ENCODE measurements at places on chromosomes 3 and 15.
A peak's percentile ranks its signal among the peaks of the same experiment; 100 is the strongest.

DNA sequence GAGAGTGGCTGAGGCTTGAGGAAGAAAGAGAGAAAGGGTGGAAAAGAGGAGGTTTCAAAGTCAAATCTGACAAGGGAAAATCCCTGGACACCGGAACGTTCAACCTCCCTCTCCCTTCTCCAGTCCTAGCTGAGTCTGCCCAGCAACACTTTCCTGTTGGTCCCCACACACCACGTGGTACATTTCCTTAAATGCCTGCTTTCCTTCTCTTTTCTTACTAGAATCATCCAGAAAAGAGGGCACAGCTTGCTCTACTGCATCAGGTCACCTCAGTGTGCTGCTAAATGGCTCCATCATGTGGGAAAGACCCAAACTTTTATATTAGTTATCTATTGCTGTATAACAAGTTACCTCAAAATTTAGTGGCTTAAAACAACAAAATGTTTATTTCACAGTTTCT, 181.2 kb downstream of the NECTIN3 start:
- peak; percentile 86 for DNase-seq

DNA sequence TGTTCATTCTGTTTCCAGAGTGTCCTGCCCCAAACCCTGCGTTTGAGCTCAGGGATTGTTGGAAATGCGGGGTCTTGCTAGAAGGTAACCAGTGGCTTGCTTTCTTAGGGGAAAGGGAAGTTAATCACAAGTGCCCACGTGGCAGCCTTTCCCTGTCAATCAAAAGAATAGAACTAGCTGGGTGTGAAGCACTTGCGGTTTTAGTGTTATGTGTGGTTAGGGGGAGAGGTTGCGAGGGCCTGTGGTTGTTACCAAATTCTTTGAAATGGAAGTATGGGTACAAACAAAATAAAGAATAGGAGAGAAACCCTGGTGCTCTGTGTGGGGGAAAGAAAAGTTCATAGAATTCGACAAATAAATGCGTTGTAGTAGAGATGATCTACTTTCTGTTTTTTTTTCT, 67.6 kb downstream of the FNDC3B start:
- no peak for DNase-seq

GRCh38 chr3:60708191-60708975, 542.9 kb downstream of the FHIT start:
- DNase-seq, result no peak

- no peak for DNase-seq
These were observed 29.9 kb upstream of the ST3GAL6 start for GRCh38 chr3:98733053-98733811.

DNA sequence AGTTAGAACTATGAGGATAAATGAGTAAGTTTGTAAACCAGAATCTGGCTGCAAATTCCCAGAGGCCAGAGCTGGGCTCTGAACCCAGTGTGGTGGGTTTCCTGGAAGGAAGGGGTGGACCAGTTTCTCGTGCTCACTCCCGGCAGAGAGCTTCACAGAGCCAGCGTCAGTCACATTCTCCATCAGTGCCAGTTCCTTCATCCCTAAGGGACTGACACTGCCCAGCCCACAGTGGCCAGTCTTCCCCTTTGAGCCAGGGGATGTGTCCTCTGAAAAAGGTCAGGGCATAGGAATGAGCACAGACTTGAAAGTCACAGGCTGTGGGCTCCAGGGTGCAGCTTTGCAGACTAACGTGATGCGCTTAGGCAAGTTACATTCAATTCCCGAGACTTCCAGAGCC, 135.8 kb upstream of the HACD2 start:
- no peak for DNase-seq

- DNase-seq, result peak; percentile 39
These were observed 154.1 kb upstream of the GPR149 start for GRCh38 chr3:154584041-154584440.

- DNase-seq, result no peak
These were observed 153.9 kb downstream of the KLF13 start for GRCh38 chr15:31480356-31481025.

DNA sequence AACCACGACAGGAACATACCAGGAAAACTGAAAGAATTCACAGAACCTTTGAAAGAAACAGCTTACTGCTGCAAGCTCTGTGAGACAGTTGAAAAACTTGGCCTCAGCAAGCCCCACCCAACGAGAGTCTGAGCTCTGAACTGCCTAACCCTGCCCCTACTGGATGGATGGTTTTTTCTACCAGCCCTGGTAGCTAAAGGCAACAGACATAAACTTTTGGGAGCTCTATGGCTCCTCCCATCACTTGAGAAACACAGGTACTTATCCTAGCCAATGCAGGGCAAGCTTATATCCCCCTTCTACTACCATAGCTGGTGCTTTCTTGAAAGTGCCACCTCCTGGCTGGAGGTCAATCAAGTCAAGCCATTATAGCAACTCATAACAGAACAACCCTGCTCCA, 471.8 kb downstream of the GRM7 start:
- no peak for DNase-seq

- DNase-seq, result no peak
These were observed 6.9 kb downstream of the ATXN7 start for GRCh38 chr3:63870615-63871005.

- no peak for DNase-seq
These were observed 334.8 kb downstream of the NAALADL2 start for GRCh38 chr3:175193815-175194518.

DNA sequence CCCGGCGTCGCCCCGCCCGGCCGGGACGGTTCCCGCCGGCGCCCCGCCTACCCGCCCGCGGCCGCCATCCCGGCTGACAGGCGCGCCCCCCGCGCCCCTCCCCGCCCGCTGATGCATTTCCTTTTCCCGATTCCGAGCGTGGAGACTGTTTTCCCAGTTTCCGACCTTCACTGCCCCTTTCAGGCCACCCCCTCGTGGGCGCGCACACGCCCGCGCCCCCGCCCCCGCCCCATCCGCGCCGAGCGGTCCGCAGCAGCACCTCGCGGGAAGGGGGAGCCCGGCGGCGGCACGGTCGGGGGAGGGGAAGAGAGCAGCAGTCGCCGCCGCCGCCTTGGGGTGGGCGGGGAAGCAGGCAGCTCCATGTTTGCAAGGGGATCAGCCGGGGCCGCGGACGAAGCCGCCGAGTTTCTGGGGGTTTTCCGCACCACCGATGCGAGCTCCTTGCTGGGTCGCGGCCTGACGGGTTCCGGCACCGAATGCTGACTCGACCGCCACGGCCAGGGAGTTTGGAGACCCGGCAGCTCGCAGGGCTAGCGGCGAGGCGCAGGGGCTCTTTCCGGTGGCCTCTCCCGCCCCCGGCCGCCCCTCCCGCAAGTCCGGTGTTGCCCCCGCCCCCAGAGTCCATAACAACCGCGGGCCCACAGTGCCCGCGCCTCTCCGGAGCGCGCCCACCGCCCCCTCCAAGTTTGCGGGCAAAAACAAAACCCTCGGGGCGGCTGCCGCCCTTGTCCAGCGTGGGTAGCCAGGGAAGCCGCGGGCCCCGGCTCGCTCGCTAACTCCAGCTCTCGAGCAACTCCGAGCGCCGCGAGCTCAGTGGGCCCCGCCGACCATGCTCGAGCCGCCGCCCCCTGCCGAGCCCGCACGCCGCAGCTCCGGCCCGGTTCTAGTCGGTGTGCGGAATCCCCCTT, 3.2 kb upstream of the SIN3A start:
- DNase-seq, result peak; percentile 77

- no peak for DNase-seq
These were observed 17.2 kb downstream of the PLXNA1 start for GRCh38 chr3:127000119-127000518.

DNA sequence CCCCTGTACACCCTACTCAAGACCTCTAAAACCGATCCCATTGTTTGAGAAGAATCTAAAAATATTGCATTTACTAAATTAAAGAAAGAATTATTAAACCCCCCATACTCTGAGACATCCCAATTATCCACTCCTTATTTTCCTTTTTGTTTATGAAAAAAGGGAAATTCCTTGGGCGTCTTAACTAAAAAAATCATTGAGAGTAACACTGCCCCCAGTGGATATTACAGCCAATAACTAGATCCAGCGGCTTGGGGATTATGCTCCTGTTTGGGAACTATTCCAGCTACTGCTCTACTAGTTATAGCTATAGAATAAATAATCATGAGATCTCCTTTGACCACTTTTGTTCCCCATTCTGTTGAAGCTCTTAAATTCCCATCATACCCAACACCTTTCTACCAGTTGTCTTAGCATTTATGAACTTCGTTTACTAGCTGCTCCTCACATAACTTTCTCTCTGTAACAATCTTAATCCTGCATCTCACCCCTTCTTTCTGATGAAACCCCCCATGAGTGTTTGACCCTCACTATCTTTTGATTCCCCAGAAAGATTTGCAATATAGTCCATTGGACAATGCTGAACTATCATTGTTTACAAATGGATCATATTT, 12.7 kb upstream of the CFAP91 start:
- DNase-seq, result peak; percentile 49
